ENCODE measurements at places on chromosomes 5 and 9.

GRCh38 chr5:40842351-40842750 lies 1.2 kb downstream of the CARD6 start:
- no peak for DNase-seq

DNA sequence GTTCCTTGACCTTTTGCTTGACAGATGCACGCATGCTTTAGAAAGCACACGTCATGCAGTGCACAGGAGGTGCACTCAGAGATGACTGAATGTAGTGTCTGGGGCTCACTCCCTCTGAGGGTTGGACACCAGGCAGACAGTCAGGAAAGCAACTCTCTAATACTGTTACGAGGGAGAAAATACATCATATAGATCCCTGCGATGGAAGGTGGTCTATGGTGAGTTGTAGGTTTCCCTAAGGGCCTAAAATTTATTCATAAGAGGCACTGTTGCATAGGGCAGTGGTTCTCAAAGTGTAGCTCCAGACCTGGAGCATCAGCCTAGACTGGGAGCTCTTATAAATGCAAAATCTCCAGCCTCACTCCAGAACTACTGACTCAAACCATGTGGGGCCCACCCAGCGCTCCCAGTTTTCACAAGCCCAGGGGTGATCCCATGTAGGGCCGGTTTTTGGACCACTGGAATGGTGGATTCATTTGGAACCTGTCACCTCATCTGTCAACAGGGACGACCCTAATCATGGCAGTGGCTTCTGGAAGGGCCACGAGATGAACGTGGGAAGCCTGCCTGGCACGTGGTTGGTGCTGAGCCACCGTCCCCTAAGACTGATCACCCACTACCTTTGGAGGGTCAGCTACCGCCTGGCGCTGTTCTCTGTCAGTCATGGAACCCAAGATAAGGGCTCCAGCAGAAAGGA lies 16.8 kb upstream of the PHF19 start:
- DNase-seq = no peak

GRCh38 chr5:176899946-176900779 lies 1.0 kb upstream of the HK3 start:
- no peak for DNase-seq

DNA sequence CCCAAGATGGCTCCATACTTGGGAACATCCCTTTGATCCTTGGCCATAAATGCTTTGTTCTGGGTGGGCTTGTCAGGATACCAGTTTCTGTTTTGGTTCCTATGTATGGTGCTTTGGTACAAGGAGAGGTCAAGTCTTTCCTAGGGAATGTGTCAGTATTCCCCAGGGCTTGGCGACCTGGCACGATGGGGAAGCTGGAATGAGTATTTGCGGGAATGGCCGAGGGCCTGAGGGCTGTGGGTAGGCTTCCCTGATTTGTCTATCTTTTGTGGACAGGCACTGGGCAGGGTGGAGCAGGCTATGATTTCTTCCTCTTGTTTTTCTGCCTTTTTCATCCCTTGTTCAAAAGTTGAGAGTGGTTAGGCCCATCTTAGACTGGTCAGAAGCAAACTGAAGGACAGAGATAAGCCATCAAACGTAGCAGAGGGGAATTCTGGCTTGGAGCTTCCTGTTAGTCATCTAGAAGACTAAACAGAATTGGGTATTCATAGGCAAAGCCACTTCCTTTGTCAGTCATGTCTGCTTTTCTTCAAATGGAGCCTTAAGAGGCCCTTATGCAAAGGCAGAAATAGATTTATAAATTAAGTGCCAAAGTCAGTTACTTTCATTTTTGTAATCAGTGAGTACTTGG lies 13.7 kb downstream of the DOCK2 start:
- no peak for DNase-seq

GRCh38 chr9:36382484-36382883 lies 17.6 kb downstream of the RNF38 start:
- DNase-seq = no peak

DNA sequence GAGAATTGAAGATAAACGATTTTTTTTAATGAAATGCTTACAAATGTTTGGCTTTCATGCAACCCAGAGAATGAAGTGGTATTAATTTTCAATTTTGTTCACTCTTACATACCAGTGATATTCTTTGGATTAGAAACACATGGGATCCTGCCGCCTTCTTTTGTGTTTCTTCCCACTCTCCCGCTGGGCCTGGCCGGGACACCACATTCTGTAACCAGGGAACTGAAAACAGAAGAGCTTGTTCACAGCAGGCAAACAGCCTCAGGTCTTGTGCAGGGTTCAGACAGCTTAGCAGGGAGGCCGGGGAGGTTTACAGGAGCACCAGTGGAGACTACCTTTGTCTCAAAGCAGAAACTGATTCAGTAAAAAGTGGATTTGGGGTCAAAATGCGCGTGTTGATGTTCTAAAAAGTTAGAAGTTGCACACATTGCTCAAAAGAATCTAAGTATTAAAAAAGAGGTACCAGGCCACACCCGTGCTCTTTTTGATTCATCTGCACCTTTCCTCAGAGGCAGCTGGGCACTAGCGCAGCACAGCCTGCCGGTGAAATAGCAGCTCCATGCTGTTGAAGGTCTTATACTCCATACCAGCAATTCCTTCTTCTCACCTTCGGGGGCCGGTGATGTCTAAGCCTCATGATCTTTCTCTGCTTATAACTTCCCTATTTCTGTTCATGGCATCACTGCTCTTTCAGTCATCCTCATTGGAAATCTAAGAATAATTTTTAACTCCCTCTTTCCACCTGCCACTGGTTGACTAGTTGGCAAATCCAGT lies 67.1 kb downstream of the GRAMD2B start:
- DNase-seq = no peak

DNA sequence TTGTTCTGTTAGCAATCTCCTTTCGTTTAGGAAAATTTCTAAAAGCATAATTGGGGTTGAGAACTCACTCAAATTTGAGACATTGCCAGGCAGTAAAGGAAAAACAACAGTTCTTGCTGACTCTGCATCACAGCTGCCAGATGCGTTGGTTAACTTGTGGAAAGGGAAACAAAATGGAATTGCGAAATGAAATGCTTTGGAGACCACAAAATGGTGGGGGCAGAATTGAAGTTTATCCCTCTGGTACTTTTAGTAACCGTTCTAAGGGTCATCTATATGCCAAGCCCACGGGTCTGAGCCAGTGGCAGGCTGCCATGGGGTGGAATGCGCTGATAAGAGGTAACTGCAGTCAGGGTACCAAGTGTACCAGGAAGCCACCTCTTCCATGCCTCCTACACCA lies 28.6 kb upstream of the SELENOP start:
- no peak for DNase-seq

- DNase-seq = no peak
Measured at GRCh38 chr5:40446910-40447309, 232.8 kb upstream of the PTGER4 start.

DNA sequence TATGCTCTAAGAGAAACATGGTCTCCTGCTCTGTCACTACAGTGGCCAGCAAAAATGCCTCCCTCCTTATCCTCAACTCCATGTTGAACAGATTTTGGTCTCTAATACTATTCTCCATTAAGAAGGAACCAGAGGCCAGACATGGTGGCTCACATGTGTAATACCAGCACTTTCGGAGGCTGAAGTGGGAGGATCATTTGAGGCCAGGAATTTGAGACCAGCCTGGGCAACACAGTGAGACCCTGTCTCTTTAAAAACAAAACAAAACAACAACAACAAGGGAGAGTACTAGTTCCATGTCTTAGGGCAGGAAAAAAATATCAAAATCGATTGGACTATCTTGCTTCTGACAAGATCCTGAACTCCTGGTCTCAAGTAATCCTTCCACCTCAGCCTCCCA lies 14.6 kb downstream of the INIP start:
- no peak for DNase-seq

DNA sequence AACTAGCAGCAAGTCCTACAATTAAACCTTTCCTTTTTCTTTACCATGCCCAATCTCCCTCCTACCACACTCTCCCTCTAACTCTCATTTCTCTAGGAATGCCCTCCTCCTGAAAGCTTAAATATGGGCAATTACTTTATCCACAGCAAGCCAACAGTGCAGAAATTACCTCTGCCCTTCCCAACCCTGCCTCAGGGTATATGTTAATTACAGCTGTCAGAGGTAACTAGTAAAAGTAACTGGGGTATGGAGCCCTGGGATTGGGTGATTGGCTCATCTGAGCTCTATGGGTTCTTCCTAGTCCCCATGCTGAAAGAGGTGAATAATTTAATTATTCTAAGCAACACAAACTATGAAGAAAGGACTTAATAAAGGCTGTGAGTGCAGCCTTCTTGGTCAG lies 478.9 kb upstream of the NMUR2 start:
- DNase-seq = no peak

DNA sequence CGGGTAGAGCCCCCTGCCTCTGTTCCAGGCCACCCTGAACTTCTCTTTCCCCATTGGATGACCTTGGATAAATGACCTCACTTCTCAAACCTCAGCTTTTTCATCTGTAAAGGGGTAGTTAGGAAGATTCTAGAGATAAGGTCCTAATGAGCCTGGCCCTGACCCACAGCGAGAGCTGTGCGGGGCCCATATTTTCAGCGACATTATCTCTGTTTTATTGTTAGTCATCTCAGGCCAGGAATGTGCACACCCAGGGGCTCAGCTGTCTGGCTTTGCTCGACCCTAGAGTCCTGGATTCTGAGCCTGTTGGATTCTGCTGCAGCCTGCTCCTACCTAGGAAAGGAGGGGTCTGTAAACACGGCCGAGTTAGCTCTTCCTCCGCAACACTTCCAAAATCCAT lies 81.2 kb upstream of the LMX1B start:
- DNase-seq = no peak

DNA sequence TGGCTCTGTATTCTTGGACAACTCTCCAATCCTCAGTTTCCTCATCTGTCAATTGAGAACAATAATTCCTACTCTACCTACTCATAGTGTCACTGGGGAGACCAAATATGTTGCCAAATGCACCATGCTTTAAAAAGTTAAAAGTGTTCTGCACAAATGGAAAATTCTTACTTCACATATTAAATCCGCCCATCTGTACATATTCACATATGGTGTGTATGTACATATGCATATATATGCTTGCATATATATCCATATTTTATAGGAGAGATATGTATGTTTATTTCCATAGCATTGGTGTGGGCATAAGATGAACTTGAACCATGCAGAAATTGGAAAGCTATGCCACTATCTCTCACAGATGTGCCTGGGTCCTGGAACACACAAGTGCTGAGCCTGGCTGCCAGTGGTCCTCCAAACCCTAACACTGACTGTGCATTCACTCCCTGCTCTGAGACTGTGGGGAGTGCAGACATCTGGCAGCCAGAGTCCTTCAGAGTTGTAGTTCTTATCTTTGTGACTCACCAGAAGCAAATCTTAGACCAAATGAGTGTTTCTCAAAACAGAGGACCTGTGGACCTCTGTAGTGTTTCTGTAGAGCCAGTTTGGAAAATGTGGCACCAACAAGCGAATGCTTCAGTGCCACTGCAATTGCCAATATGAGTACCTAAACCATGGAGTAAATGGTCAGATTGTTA lies 168.7 kb downstream of the GRIA1 start:
- DNase-seq = no peak

DNA sequence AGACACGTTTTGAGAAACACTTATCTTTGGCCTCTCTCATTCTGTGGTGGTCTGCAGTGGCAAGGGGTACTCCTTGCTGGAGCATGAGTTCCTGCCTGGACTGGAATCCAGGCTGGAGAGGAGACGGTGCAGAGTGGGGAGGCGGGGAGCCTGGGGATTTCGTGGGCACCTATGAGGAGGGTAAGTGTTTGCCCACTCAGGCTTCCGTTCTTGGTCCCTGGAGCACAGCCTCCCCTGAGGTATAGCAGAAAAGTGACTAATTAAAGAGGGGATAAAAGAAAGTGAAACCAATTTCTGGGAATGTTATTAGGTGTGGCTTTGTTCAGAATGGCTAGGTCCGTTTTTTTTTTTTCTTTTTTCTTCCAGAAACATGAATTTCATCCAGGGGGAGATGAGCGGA lies 90.8 kb downstream of the ARHGAP26 start:
- DNase-seq = no peak

DNA sequence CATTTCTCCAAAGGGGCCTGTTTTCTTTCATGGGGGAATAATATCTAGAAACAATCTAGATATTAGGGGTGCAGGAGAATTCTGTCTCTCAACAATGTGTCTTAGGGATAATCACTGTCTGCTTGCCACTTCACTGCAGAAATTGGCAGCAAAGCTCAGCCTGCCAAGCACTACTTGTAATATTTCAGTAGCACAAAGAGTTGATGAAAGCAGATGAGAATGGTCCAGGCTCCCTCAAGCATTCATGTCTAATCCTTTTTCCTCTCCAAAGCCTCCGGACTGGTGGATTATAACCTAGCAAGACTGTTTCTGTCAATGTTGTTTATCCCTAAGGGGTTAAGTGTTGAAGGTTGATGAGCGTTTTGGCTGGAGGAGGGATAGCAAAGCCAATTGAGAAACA lies 13.3 kb upstream of the MPDZ start:
- no peak for DNase-seq

GRCh38 chr5:18393565-18394442 lies 759.5 kb downstream of the TAF11L14 start:
- no peak for DNase-seq

DNA sequence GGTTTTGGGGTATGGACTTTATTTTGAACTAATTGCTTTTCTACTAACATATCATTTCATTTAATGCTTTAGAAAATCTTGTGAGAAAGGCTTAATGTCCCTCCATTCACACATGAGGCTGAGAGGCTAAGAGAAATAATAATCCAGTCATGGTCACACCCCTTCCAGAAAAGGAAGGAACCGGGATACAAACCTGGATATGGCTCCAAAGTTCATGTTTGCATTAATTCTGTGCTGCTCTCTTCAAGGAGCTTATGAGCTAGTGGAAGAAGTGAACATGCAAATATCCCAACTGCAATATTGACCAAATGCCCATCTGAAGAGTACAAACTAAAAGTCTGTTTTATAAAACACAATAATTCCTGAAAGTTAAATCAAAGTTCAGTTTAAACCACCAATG lies 732.1 kb upstream of the RIOK2 start:
- DNase-seq = no peak

DNA sequence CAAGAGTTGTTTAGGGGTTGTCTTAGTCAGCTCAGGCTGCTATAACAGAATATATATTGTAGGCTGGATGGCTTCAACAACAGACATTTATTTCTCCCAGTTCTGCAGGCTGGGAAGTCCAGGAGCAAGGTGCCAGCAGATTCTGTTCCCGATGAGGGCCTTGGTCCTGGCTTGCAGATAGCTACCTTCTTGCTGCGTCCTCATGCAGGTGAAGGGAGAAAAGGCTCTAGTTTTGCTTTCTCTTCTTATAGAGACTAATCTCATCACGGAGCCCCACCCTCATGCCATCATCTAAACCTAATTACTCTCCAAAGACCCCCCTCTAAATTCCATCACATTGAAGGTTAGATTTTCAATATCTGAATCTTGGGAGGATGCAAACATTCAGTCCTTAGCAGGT lies 246.0 kb upstream of the ANKRD55 start:
- no peak for DNase-seq

GRCh38 chr5:113253037-113253436 lies 181.8 kb downstream of the TSSK1B start:
- no peak for DNase-seq

- DNase-seq = no peak
Measured at GRCh38 chr5:60439552-60439951, 260.4 kb downstream of the DEPDC1B start.
